Fibroblast of skin of left biceps (primary cell): ENCODE measurements at places on chromosomes 2 and 18.

DNA sequence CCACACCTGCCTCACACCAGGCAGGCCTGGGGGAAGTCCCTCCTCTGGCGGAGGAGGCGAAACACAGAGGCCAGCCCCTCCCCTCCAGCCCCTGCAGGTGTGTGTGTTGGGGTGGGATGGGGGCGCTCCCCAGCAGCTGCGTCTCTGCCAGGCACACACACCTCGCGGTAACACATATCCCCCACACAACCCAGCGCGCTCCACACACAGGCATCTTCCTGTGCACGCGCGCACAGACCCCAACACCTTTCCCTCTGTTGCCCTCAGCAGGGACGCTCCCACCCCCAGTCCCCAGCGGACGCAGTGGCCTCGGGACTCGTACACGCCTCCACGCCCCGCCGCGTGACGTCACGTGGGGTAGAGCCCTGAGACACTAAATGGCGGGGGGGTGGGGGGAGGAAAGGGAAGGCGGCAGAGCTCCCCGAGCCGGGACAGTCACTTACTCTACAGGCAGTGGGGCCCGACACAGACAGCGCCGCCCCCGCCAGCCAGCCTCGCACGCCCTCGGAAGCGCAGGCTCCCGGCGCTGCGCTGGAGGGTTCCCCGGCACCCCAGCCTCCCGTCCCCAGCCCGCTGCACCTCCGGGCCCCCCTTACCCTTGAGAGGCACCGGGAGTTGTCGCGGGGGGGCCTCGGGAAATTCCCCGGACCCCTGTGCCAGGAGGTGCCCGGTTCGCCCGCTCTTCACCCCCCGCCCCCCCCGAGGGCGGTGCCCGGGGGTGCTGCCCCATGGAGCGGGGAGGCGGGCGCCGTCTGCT lies at the start of gene WNT10A:
Gene WNT10A, plus strand, starts transcription at position 751 of the 757 bp plus-strand sequence. CDS start 144 bp downstream, outside the sequence.
- DNase-seq, result no peak

DNA sequence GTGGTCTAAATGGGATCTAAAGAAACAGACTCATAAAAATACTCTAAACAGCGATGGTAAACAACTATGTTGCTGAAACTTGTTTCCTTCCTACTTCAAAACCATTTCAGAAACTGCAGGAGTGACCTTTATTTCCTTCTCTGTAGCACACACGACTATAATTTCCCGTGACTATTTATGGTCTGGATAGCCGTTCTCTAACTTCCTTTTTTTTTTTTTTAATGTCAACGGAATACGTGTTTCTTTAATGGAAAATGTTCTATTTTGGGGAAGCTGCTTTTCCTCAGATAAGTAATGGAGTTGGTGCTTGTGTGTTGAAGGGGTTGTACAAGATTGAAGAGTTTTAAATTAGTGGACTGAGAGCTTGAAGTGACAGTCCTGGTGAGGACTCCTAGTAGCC lies 224.1 kb downstream of the PHLPP1 start:
- no peak for DNase-seq

DNA sequence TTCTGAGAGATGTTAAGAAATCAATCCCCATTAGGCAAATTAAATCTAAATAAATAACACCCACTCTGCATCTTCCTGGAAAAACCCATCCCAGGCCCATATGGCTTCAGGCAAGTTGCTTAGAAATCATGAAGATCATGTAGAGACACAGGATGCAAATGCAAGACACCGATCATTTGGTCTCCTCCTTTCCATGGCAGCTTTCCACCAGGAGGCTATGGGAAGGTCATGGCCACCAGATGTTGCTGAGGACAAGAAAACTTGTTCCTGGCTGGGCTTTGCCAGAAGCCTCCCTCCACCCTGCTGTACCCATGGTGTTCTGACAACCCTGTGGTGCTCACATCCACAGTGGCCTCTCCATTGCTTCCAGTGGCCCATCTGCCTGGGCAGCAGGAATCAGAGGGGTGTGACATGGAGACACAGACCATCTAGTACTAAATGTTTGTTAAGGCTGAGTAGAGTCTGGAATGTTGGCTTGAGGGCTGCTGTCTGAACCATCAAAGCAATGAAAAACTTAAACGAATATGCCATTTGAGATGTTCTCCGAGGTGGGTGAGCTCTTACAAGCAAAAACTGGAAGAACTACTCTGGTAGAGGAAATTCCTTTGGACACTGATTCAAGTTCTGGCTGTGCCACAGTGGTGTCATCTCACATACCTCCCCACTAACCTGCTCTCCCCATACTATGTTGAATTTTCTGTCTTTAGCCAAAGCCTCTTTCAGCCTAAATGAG lies 293.2 kb downstream of the TNS1 start:
- no peak for DNase-seq

- DNase-seq, result no peak
These were observed 657 bp downstream of the ATP8B1 start for GRCh38 chr18:57802213-57803102.

DNA sequence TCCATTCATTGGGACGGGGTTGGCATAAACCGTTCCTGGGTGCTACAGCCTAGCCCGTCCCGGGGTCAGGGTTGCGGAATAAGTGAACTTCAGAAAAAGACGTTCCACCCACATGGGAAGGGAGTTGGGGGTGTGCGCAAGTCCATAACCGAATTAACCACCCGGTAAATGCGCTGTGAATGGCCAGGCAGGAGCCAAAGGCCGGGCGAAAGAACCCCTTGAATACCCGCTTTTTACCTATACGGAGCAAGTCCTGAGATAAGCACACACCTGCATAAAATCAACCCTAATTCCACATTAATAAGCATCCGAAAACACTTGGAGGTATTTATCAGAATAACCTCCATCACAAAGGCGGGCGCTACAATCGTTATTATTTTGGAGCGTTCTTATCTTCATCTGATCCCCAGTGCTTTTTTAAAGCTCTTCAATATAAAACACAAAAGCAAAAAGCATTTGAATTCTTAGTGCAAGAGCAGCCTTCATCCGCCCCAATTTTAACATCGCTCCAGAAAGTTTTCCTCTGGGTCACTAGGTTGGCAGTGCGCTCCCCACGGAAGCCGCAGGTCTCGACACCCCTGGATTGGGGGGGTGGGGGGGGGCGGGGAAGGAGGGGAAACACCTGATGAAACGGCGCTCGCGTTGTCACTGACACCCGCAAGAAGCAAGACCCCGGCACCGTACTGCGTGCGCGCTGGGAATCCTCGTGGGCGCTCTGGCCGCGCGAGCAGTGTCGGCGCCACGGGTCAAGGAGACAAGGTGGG lies 1.2 kb downstream of the SATB2 start:
- DNase-seq, result no peak

DNA sequence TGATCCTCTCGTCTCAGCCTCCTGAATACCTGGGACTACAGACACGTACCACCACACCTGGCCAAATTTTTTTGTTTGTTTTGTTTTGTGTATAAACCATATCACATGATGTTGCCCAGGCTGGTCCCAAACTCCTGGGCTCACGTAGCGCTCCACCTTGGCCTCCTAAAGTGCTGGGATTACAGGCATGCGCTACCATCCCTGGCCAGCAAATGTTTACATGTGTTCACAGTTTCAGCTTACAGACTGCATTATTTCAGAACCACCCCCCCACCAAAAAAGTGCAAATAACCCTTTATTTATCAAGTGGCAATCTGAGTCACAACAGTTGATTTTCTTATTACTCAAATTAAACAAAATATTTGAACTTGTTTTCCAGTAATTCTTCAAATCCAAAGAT lies 54.3 kb downstream of the ABCA12 start:
- no peak for DNase-seq

GRCh38 chr2:16817305-16818202 lies 151.9 kb upstream of the CYRIA start:
- no peak for DNase-seq

DNA sequence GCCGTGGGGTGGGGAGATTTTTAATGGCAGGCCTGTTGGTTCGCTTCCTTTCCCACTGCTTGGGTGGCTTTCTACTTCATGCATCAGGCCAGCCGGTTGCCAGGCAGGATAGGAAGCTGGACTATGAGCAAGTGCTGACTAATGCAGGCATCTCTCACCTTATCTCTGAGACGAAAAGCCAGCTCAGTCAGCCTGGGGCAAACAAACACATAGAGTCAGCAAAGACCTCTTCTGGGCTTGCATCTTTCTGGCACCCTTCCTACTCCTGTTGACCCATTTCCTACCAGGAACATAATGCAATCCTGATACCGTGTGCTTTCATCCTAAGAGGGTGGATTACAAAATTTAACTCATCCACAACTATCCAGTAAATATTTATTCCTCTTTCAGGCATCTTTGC lies 416.6 kb upstream of the MEX3C start:
- DNase-seq, result no peak

DNA sequence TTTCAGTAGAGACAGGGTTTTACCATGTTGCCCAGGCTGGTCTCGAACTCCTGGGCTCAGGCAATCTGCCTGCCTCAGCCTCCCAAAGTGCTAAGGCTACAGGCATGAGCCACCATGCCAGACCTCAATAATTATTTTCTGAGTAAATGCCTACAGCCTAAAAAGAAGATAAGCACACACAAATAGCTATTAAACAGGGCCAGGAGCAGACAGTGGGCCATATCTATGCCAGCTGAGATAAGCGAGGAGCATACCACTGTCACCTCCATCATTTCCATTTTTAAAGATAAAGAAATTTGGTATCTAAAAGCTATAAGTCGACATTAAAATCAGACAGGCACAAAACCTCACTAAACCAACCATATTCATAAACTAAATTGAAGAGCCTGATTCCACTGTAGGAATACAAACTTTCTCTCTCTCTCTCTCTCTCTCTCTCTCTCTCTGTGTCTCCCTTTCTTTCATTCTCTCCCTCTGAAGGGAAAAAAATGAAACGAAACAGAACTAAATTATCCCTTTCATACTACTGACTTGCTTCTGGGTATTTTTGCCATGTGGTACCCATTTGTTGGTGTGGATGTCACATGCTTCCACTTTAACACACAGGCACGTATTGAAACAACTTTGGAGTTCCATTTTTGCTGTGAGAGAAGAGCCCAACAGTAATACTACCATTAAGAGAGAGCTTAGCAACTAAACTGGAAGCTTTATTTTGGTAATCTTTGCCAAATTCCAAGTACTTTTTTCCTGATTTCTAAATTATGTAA lies 51.0 kb downstream of the FARSB start:
- no peak for DNase-seq

GRCh38 chr2:172893671-172894070 lies 158.0 kb downstream of the RAPGEF4 start:
- DNase-seq, result no peak

DNA sequence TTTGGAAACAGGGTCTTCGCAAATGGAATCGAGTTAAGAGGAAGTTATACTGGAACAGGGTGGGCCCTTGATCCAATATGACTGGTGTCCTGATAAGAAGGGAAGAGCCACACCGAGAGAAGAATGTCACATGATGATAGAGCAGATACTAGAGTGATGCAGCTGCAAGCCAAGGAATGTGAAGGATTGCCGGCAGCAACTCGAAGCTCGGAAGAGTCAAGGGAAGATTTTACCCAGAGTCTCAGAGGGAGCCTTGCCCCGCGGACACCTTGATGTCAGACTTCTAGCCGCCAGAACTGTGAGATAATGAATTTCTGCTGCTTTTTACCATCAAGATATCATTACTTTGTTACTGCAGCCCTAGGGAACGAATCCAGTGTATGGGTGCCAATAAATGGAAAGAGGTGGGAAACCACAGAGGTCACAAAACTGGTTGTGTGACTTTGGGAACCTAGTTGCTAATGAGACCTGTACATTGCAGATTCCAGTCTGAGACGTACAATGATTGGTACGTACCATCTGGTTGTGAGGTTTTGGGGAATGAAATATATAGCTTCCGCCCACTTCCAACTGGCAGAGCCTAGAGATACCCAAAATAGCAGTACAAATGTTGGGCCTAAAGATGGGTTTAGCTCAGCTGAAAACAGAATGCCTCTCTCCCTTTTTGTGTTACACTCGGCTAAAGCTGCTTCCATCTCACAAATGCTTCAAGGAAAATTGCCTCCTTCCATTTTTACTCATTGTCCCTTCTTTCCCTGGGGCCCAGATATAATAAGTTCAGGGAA lies 28.6 kb upstream of the VWA3B start:
- DNase-seq, result no peak

DNA sequence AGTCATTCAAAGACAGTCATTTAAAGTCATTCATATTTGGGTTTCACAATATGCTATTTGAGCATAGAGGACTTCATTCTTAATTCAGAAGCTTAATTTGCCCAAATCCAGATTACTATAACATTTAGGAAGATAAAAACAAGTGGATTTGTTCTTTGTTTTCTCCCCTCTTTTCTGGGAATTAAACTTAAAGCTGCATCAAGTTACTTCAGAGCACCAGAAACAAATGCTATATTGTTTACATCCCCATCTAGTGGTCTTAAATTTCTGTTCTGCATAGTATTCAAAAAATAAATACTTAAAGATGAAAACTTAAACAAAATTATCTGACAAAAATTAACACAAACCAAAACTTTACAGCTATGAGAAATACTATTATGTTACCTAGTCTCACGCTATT lies 34.7 kb upstream of the MARCHF7 start:
- no peak for DNase-seq

GRCh38 chr18:7789856-7790552 lies 222.9 kb downstream of the PTPRM start:
- no peak for DNase-seq

- no peak for DNase-seq
These were observed 41.4 kb upstream of the UPP2 start for GRCh38 chr2:158060160-158060834.

DNA sequence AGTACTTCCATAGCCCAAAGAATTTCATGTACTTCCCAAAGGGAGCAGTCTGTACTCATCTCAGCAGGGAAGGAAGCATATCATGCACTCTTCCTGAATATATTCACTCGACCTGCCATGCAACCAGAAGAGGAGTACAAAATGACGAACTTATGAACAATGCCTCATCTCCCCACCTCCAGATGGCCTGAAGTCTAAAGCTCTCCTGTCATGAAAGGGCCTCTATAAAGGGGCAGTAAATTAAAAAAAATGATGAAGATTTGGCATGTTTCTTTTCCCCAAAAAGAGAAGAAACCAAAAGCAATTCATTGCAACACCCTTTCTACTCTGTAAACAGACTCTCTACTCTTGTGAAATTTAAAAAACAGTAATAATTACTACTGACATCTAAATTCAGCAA lies 1601.1 kb downstream of the LRP1B start:
- no peak for DNase-seq

DNA sequence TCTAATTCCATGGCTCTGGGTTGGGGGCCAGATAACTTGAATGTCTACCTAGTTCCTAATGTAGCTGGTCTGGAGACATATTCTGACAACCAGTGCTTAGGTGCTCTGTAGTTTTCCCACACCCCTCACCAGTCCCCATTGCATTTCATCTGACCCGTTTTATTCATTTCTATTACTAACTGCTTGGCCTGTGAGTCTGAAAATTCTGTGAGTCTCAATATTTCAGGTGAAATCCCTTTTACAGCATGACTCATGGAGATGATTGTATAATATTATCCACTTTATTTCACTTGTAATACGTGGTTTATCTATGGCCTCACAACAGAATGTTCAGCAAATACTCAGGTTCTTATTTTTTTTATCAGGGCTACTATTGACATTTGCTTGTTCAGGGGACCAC lies 103.7 kb upstream of the UGP2 start:
- no peak for DNase-seq
